NCI-H1105 treated with DMSO at 0.1 percent for 48 hours (cell line): ENCODE measurements at places on chromosomes 11 and 22.

DNA sequence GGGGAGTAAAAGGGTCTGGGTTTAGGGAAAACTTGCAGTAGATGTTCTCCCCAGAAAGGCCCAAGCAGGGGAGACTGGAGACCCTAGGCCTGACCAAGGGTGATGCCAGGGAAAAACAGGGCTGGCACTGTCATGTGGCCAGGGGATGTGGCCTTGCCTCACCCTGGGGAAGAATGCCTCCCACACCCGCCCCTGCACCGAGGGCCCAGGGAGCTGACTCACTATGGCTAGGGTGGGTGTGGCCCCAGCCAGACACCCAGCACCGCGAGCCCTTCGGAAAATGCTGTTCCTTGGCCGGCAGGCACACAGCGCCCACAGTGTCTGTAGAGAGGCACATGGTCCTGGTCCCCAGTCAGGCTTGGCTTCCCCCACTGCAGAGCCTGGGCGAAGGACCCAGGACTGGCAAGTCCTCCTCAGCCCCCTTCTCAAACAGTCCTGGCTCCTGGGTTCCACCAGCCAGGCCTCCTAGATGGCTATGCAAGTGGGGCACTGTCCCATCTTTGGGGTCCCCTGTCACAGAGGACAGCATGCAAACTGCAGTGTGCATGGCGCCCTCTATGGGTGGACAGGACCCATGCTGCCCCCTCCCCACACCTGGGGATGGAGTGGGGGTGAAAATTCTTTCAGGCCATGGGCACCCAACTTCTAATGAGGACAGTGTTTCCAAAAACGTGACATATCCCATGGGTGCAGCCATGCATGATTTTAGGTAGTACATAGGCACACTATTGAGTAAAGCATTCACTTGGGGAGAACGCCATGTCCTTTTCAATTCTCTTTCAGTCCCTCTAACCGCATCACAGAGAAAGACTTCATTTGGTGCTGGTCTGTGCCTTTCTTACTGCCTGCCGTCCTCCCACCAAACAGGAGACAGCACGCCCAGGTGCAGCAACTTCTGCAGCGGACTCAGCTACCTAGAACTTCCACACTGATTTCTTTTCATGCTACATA lies 15.2 kb downstream of the TMPRSS5 start:
- DNase-seq: no peak

- no peak for DNase-seq
Observed at GRCh38 chr11:35944503-35945136, 758 bp downstream of the LDLRAD3 start.

GRCh38 chr11:126612671-126613070 lies 257.2 kb downstream of the ST3GAL4 start:
- no peak for DNase-seq

- no peak for DNase-seq
Observed at GRCh38 chr11:123365955-123366354, 64.1 kb upstream of the GRAMD1B start.

DNA sequence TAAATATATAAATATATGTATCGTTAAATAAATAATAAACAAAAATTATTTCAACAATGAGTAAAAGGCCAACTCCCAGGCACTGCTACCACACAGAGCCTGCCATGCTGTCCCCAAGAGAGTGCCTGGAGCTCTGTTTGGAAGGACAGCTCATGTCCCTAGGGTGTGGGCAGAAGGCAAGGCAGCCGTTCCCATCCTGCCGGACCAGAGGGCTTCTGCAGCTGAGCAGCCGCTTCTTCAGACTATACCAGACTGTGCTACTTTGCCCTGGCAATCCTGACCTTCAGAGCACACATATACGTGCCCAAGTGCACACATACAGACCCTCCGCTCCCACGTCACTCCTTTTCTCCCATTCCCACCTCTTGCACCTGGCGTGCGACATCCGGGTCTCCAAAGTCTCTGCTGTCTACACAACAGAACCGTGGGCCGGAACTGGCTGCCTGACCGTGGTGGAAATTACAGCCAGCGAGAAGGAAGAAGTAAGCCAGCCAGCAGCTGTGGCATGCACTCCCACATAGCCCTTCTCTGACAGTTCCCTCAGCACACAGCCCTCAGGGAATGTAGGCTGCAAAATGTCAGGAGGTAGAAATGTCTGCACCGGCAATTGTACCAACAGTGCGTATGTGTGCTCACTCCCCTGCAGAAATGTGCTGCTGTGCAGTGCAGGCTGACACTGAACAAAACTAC lies 24.0 kb downstream of the PAX6 start:
- DNase-seq: no peak

DNA sequence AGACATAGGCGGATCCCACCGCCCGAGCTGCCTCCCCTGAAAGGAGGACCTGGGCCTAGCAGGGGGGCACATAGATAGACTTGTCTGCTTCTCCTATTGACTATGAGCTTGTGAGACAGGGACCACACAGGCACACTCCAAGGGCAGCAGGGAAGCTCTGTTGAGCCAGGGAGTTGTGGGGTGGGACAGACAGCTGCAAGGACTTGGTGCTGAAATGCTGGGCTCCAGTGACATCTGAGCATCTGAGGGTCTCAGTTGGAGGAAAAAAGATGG lies 53.4 kb upstream of the ANO1 start:
- no peak for DNase-seq

GRCh38 chr22:21996175-21996720 lies 13.7 kb upstream of the TOP3B start:
- DNase-seq: no peak

DNA sequence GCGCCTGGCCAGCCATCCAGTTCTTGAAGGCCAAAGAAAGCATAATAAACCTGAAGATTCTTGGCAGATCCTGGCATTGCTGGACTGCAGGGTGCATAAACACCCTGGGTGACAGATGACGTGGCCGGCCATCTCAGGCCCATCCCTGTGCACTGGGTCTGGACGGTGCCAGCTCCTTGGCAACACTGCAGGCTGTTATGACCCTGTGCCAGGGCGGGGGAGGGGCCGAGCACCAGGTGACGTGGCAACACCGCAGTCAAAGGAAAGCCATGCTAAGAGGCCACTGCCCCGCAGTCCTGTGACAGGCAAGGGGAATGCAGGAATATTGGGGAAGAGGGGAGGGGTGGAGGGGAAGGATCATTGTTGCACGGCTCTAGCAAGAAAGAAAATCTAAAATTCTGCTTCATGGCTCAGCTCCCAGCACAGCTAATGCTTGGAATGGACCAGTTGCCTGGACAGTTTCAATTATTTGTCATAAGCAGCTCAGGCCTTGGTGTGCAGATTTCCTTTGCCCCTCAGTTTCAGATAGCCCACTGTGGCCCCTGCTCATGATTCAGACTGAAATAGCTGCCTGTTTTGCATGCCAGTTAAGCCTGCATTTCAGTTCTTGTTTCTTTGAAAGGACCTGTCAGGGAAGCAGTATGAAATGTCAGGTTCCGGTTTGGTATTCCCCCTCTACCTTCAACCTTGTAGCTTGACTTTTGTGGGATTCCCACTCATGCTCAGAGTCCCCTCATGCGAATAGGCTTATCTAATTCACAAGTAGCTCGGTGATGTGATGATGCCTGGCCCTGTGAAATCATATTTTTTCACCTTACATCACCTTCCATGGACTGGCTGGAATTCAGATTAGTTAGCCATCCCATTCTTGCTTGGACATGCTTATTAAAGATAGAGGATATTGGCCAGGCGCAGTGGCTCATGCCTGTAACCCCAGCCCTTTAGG lies 29.7 kb upstream of the DDX6 start:
- DNase-seq: peak; percentile 10

- no peak for DNase-seq
Observed at GRCh38 chr11:118838905-118839553, 44.7 kb upstream of the CXCR5 start.

GRCh38 chr11:2211113-2211971 lies 39.7 kb upstream of the TH start:
- peak; percentile 96 for DNase-seq

GRCh38 chr11:45715418-45715817 lies 50.0 kb upstream of the CHST1 start:
- DNase-seq: no peak

DNA sequence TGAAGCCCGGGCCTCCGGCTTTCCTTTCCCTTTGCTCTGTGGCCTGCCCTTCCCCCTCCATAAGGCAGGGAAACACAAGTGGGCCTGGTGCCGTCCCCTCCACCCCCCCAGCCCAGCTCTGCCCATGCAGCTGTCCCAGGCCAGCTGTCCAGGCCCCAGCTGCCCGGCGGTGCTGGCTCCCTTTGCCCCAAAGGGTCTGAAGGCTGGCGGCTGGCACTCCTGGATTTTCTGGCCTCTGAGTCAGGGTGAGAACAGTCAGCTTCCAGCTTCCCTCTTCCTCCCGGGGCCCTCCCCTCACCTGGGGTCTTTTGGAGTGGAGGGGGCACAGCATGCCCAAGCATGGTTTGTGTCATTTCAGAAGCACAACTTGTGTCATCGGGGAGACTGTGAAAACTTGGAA lies 27.8 kb downstream of the CD82 start:
- no peak for DNase-seq

GRCh38 chr11:14969901-14970323 lies 2.2 kb downstream of the CALCA start:
- DNase-seq: no peak

DNA sequence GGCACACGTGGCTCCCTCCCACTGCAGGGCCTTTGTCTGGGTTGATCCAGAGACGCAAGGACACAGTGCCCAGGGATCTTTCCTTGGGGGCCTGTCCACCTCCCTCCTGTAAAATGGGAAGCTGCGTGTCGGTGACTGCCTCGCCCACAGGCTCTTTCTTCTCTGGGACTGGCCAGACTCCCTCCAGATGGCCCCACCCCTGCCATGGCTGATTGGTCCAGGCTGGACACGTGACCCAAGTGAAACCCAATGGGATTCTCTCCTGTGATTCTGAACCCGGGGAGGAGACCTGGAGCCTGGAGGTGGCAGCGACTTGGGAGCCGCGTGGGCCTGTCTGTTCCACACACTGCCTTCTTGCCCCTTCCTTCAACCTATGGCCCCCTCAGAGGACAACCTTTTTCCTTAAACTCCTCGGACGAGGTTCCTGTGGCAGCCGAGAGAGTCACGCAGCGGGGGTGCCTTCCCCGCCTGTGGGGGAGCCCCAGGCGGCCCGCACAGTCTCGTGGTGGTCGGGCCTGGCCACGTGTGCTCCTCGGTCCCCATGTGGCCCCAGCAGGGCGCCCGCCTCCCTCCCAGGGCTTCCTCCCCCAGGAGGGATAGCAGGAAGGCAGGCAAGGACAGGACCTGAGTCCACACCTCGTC lies 12.4 kb upstream of the MPPED1 start:
- no peak for DNase-seq

DNA sequence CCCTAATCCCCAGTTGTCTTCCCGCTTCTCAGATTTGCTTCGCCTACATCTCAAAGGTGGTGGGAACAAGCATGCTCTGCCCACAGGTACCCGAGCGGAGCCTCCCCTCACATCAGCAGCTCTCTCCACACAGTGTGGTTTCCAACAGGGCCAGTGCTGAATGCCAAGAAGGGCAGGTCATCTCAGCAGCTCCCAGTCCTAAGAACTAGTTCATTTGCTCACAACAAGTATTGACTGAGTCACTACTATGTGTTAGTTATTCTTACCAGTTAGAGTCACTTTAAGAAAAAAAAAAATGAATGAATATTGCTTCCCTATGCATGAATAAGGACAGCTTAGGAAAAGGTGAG lies 66.2 kb downstream of the THAP12 start:
- no peak for DNase-seq

GRCh38 chr11:107050121-107050520 lies 31.8 kb upstream of the GUCY1A2 start:
- no peak for DNase-seq

DNA sequence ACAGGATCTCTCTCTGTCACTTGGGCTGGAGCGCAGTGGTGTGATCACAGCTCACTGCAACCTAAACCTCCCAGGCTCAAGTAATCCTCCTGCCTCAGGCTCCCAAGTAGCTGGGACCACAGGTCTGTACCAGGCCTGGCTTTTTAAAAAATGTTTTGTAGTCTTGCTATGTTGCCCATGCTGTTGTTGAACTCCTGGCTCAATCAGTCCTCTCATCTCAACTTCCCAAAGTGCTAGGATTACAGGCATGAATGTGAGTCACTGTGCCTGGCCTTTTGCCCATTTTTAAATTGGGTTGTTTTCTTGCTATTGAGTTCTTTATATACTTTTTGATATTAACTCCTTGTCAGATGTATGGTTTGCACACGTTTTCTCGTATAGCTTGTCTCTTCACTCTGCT lies 33.0 kb upstream of the PITPNB start:
- DNase-seq: no peak

GRCh38 chr22:34914846-34915245 lies 151.1 kb upstream of the ISX start:
- DNase-seq: no peak

DNA sequence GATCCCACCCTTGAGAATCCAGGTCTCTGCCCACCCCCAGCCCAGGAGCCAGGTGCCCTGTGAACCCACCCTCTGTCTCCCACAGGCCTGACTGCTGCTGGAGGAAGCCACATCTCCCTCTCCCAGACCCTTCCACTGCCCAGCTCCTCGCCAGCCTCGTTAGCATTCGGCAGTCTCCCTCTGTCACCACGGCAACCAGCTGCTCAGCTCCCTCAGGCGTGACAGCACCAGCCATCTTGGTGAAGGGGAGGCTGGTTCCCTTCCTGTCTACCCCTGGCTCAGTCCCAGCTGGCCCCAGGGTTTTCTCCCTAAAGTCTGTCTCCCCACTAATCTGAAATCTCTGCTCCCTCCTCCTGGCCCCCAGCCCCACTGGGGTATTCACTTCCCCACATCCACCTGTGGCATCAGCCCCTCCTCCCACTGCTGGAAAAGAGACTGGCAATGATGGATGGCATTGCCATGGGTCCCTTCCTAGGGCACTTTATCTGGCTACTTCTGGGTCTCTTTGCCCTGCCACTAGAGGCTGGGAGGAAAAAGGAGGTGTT lies 28.1 kb downstream of the NRXN2 start:
- peak; percentile 69 for DNase-seq

- no peak for DNase-seq
Observed at GRCh38 chr22:17093081-17093480, 8.3 kb downstream of the IL17RA start.

DNA sequence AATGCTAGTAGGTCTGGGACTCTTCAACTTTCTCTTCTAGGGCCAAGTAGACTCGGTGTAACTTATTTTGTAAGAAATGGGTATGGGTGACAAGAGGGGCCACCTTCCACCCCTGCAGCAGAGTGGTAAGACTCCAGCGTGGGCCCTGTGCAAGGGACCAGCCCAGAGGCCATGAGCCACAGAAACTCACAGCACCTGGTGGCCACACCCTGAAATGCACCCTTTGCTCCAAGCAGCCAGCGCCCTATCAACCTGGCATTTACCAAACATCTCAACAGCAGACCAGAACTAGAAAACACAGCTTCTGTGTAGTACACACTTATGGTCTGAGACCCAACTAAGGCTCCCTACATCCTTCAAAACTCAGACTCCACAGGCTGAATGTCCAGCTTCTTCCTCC lies 5.7 kb downstream of the CDCA5 start:
- peak; percentile 3 for DNase-seq
